ENCODE measurements at places on chromosomes 12 and 14.

GRCh38 chr14:29926701-29927375 is 809 bp downstream of the PRKD1 start:
- DNase-seq: no peak

- DNase-seq: no peak
Observed at GRCh38 chr14:101454229-101454628, 107.1 kb upstream of the DIO3 start.

DNA sequence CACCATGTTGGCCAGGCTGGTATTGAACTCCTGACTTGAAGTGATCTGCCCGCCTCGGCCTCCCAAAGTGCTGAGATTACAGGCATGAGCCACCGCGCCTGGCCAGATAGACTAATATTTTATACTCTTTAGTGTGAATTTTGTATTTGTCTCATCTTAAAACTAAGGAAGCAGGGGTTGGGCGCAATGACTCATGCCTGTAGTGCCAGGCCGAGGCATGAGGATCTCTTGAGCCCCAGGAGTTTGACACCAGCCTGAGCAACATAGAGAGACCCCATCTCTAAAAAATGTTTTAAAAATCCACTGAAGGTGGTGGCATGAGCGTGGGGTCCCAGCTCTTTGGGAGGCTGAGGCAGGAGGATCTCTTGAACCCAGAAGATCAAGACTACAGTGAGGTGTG is 9.0 kb downstream of the DYNC1H1 start:
- DNase-seq: no peak

DNA sequence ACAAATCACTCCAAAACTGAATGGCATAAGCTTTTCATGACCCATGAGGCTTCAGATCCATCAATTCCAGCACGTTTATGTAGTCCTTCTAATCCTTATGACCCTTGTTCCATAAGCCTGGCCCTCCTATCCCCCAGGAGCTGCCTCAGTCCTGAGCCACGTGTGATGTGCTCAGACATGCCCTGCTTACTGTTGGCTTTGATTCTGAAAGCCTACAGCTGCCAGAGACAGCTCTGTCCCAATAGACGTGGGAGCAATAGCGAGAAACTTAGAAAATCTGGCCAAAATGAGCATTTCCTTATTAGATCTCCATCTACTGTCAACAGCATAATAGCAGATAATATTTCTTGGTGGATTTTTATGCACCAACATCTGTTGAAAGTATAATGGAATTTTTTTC is 33.2 kb downstream of the DUSP6 start:
- DNase-seq: no peak

DNA sequence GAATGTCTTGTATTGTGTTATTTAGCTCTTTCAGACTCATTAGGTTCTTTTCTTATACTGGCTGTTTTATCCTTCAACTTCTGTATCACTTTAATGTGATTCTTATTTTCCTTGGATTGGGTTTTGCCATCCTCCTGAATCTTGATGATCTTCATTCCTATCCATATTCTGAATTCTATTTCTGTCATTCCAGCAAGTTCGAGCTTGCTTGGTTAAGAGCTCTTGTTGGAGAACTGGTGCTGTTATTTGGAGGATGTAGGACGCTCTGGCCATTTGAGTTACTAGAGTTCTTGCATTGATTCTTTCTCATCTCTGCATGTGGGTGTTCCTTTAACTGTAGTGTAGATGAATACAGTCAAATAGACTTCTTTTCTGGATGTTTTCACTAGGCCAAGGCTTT is 142.3 kb upstream of the SLC38A2 start:
- DNase-seq: no peak

GRCh38 chr12:99767809-99768208 is 120.3 kb downstream of the GARIN6 start:
- DNase-seq: peak; percentile 31

DNA sequence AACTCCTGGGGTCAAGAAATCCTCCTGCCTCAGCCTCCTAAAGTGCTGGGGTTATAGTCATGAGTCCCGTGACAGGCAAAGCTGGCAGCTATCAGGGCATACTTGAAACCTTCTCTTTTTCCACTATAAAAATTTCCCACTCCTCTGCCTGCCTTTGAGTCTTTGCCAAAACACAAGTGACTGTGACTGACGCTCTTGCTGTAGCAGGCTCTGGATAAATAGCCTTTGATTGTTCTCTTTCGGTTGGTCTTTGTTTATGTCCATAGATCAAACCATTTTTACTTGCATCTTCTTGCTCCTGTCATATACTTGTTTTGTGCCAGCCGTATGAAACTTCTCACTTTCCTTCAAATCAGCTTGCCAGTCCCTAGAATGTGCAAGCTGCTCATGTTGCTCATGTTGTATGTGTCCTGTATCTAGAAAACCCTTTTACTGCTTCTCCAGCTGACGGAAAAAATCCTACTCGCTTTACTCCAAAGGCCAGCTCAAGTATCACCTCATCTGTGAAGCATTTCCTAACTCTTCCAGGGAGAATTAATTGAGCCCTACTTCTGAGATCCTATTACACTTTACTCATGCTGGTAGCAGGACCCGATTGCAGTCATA is 73.1 kb downstream of the RESF1 start:
- no peak for DNase-seq

GRCh38 chr12:127667131-127667685 is 599.8 kb upstream of the TMEM132C start:
- no peak for DNase-seq

GRCh38 chr12:47745485-47746041 is 13.1 kb downstream of the RAPGEF3 start:
- DNase-seq: no peak

- DNase-seq: no peak
Observed at GRCh38 chr12:43307126-43307525, 244.9 kb downstream of the ADAMTS20 start.
